ENCODE measurements at places on chromosomes 5 and 9.

DNA sequence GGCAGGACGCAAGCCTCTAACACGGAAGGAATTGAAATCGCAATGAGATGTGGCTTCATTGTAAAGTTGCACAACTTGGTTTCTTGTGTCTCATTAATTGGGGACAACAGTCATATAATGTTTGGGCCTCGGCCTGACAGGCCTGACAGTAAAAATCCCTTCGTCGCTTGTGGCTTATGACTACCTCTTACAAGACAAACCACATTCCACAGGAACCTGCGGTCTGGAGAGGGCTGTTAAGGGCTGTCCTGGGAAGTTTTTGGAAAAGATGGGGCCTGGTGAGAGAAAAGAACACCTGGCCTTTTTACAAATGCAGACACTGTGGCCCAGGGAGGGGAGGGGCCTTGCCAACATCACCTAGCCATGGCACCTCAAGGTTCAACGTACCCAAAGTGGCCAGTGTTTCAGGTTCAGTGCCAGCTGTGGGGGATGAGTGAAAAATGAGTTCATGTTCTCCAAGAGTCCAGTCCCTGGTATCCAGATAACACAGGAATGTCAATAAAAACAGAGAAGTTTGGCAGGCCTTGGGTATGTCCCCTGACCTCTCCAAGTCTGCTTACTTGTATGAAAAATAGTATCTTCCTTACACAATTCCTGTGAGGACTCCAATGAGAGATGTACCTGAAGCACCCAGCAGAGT, 22.2 kb downstream of the SHB start:
- DNase-seq: no peak

GRCh38 chr5:6755519-6755918, 42.3 kb downstream of the TENT4A start:
- DNase-seq: no peak

DNA sequence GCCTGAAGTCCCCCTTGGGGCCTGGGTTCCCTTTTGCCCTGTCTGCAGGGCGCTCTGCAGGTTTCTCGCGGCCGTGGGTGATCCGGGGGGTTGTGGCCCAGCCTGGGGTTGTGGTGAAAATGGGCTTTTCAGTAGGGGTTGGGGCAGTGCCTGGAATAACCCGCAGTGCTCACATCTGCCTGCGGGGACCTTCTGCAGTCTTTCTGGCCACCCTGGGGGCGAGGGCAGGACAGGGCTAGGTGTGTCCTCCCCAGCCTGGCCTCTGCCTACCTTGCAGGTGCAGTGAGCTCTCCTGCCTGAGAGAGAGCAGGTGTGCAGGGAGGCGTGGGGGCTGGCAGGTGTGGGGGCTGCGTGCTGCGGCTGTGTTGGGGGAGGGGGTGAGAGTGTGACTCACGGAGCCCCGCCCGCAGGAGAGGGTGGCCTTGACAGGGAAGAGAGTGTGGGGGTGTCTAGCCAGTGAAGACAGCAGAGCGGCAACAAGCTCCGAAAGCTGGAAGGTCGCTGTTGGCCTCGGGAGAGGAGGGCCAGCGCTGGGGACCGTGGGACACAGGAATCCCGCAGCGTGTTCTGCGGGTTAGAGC, 131.4 kb downstream of the MRPL36 start:
- no peak for DNase-seq

DNA sequence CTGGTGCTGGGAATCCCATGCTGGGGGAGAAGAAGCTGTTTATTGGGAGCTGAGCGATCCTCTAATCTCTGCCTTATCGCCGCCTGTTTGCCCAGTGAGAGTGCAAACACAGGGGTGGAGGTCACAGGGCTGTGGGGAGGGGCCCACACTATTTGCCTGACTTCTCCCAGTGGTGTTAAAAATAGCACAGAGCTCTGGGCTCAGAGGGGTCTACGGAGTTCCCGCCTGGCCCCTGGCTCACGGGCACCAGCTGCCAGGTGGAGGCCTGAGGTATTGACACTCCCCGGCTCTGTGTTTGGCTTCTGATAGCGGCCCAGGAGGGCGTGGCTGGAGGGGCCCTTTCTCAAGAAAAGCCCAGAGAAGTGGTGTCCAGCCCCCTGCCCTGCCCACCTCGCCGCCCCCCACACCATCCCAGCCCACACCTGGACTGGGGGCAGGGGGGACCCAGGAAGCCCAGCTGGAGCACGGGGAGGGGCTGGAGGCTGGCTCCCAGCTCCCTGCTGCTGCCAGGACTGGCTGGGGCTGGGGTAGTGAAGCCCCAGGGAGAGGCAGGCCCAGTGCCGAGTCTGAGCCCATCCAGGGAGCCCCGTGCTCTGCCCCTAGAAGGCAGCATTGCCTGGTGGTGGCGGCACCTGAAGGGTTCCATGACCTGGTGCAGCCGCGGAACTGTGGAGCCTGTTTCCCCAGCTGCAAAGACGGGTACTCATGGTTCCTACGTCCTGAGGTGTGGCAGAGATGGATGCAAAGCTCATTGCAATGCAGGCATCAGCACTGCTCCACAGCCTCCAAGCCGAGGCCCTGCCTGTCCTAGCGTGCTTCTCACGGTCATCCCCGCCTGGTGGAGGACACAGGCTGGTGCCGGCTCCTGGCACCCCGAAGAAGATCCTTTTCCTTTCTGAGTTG, 35.7 kb upstream of the EGFL7 start:
- no peak for DNase-seq

GRCh38 chr5:62197697-62198096, 108.3 kb upstream of the KIF2A start:
- DNase-seq: no peak

DNA sequence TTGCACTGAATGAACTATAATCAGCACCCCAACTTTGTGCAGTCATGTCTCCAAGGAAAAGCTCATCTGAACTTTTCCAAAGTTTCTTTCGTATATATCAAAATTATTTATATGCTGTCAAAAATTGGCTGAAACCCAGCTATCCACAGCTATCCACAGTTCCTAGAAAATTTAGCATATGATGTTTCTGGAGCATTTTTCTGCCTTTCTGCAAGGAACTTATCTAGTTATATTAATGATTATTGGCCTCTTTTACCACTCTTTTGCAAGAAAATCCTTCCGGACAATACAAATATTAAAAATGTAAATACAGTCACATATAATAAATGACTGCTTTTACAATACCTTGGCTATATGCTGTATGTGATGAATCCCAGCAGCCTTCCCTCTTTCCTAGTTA, 270.2 kb downstream of the TMEM167A start:
- DNase-seq: no peak

- no peak for DNase-seq
These were observed 5.9 kb upstream of the YTHDC2 start for GRCh38 chr5:113507601-113508000.

- no peak for DNase-seq
These were observed 7.1 kb upstream of the IFNA6 start for GRCh38 chr9:21357479-21358460.

GRCh38 chr9:75891771-75892215, 1.3 kb downstream of the PCSK5 start:
- DNase-seq: no peak

- DNase-seq: no peak
These were observed 59.1 kb downstream of the ZNF462 start for GRCh38 chr9:106922026-106922425.

DNA sequence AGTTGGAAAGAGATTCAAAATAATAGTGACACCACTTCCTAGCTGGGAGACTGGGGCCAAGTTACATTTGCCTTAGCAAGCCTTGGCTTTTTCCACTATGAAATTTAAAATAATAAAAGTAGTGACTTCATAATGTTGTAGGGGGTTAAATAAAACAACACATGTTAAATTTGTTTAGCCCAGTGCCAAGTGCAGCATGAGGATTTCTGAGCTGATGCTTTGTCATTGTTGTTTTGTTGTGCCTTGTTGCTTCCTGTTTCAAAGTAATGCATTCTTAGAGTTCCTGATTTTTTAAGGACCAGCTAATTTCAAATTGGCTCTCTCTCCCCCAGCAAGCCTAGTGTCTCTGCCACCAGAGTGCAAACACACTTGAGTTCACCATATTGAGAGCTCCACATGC, 270.7 kb upstream of the PAPPA start:
- DNase-seq: no peak
